HT-29 (cell line): ENCODE measurements at places on chromosomes 1 and 21. TPM values are rescaled to one million over a fixed set of nuclear protein-coding genes. Genes with fewer than 3 reads are reported as not detected.
A peak's percentile ranks its signal among the peaks of the same experiment; 100 is the strongest.

DNA sequence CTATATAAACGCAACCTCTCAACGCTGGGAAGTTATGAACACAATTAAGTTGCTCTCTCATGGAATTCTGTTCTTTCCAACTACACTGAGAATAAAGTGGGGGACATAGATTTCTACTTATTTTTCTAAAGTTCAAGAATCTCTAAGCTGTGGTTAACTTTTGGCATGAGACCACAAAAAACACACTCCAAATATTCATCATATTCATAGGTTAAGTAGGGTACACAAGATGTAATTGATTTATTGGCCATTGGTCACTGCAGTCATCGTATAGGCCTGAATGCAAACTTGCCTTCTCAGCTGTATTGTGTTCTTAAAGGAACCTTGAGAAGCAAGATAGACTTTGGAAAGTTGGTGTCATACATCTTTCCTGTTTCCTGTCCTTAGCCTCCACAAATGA lies 40.3 kb downstream of the PRRX1 start:
- no peak for DNase-seq

PATJ gene
- total RNA-seq: 28.3 and 33.8 TPM in 2 replicates

DNA sequence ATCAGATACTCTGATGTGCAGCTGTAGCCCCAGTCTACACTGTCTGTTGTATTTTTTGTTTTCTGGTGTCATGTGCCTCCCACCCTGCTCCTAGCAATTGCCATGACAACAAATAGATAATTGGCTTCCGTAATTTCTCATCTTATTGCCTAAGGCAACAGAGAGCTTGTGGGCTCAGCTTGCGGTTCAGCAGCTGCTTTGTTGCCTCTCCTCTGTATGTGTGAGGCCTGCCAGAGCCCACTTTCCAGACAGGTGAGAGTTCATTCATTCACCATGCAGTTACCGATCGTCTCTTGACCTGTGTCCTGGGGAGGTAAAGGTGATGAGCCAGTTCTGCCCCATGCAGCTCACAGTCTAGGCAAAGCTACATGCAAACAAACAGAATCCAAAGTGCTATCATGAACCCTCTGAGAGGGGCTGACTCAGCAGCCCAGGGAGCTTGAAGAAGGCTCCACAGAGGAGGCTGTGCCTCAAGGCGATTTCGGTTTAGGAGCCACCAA lies 11.9 kb downstream of the LGALS8 start:
- DNase-seq: no peak

- DNase-seq: no peak
Observed at GRCh38 chr21:29121759-29122158, 8.7 kb upstream of the MAP3K7CL start.

OTUD7B gene
- total RNA-seq: 5.9 and 6.2 TPM in 2 replicates

CLCA1 gene
- total RNA-seq: not detected in 2 replicates

DNA sequence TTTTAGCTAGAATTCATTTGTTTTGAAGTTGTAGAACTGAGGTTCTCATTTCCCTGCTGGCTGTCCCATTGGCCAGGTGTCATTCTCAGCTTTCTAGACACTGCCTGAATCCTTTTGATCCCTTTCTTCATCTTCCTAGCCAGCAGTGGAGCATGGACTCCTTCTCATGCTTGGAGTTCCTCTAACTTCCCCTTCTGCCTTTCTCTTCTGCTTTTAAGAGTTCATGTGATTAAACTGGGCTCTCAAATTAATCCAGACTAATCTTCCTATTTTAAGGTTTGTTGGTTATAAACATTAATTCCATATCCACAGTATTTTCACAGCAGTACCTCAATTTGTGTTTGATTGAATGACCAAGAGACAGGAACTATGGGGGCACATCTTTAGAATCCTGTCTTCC lies 52.3 kb downstream of the ADAMTS5 start:
- DNase-seq: no peak

CYP4X1 gene
- total RNA-seq: not detected in 2 replicates

NTMT2 gene
- not detected in 2 replicates for total RNA-seq

SERPINC1 gene
- total RNA-seq: not detected in 2 replicates

DNA sequence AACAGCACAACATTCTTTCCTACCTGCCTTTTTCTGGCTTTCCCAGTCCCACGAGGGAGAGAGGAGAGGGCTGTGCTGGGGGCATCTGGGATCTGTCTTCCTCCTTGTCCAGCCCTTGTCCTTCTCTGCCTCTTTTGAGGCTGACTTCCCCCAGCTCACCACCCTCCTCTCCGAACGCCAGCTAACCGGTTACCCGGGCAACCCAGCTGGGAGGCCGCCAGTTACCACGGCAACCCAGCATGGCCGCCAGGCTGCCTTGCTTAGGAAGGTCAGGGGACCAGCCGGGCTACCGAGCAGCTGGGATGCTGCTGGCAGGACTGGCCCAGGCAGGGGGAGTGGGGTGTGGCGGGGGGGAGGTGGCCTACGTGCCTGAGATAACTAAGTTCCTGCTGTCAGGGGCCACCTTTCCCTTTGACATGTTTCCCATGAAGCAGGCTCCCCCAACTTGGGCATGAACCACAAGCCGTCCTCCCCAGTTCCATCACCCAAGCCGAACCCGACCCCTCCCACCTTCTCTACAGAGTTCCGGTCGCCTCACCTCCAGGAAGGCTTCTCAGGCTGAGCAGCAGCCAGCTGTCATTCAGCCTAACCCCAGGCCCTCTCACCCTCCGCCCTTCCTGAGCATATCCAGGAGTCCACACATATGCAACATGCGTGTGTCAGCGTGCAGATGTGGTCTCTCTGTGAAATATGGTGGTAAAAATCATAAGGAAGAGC lies 8.7 kb downstream of the PLEKHA6 start:
- DNase-seq: no peak

GRCh38 chr1:182122913-182123260 lies 61.4 kb upstream of the ZNF648 start:
- no peak for DNase-seq

GRCh38 chr1:213374369-213374768 lies 323.3 kb downstream of the RPS6KC1 start:
- peak; percentile 72 for DNase-seq

- DNase-seq: no peak
Observed at GRCh38 chr1:54398963-54399528, 7.1 kb downstream of the SSBP3 start.

GRCh38 chr1:26779098-26779668 lies 8.6 kb upstream of the PIGV start:
- DNase-seq: no peak

DNA sequence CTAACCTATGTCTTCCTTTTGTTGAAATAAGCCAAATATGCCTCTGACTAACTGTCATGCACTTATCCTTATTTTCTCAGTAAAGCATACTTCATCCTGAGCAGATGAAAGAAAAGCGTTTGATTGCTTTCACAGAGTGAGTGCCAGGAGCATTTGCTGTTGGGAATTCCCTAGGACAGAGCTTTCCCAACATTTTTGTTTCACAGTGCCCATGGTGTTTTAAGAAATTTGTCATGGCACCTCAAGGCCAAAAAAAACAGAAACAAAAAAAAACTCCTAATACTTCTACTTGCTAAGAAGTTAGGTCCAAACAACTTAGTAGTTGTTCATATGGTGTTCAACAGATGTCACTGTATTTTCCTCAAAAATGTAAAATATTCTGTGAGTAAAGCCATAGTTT lies 120.8 kb upstream of the BMP8A start:
- no peak for DNase-seq

DNA sequence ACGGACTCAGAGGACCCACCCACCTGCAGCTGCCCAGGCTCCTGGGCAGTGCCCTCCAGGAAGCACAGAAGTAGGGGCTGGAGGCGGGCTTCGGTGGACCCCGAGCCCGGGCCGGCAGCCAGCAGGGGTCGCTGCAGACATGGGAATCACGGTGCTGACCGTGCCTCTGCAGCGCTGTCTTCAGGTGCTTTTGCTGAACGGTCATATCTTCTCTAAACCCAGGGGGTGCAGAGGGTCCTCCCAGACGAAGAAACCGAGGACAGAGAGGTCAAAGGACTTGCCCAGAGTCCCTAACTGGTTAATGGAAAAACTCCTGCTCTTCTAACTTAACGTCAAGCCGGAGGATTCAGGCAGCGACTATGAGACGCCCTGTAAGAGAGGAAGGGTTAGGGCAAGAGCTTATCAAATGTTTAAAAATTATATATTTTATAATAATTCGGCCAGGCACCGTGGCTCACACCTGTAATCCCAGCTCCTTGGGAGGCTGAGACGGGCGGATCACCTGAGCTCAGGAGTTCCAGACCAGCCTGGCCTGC lies 21.5 kb upstream of the LEFTY2 start:
- no peak for DNase-seq

DNA sequence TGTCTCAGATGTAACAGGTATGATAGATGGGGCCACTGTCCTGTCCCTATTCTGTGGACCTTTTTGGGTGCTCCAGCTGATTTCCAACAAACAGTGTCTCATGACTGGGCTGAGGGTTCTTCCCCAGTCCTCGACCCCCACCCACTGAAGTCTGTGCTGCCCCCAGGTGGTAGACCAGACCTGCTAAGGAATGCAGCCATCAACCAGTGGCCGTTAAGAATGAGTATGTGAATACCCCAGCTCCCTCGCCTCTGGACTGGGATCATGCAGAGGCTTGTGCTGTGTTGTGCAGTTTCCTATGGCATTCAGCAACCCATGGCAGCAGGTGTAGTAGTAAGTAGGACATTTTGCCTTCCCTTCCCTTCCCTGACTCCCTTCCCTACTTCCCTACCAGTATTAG lies 183.1 kb upstream of the KAZN start:
- DNase-seq: no peak

DNA sequence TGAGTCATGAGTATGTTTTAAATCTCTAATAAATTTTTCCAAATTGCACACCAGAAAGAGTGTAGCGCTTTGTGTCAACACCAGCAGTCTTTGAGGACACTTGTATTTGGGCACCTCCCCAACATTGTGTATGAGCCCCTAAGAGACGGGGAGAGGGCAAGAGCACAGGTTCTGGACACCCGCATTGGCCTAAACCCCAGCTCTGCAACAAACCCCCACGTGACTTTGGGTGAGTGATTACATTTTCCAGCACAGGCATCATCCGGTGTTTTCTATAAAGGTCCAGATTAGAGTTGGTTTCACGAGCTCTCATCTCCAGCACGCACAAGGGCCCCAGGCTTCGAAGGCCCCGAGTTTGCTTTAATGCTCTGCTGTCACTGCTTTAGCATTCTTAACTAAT lies 66.3 kb upstream of the SLC45A1 start:
- DNase-seq: no peak

DNA sequence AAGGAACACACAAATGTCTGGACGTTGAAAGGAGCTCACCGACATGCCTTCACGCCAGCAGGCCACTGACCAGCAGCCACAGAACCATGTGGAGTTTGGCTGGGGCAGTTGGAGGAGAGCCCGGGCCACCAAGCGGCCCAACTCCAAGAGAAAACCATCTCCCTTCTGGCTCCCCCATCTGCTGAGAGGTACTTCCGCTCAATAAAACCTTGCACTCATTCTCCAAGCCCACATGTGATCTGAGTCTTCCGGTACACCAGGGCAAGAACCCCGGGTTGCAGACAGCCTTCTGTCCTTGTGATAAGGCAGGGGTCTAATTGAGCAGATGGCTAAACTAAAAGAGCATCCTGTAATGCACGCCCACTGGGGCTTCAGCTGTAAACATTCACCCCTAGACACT lies 24.4 kb downstream of the RGS4 start:
- no peak for DNase-seq

GRCh38 chr1:159959451-159959850 lies 5.4 kb upstream of the SLAMF9 start:
- DNase-seq: peak; percentile 51

KRTAP21-2 gene
- not detected in 2 replicates for total RNA-seq

DNA sequence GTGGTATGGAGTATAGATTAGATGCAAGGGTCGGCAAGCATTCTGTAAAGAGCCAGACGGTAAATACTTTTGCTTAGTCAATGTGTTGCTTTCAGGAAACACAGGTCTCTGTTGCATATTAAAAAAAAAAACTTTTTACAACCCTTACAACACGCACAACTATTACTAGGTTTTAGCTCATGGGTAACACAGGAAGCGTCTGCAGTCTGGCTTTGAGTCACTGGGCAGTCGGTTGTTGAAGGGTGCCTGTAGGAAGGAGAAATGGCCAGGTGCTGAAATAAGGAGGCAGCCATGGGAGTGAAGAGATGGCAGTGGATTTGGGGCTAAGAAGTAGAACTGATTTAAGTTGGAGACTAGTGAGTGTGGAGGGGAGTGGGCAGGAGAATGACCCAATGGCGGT lies 192.1 kb downstream of the KCNJ6 start:
- DNase-seq: no peak

DNA sequence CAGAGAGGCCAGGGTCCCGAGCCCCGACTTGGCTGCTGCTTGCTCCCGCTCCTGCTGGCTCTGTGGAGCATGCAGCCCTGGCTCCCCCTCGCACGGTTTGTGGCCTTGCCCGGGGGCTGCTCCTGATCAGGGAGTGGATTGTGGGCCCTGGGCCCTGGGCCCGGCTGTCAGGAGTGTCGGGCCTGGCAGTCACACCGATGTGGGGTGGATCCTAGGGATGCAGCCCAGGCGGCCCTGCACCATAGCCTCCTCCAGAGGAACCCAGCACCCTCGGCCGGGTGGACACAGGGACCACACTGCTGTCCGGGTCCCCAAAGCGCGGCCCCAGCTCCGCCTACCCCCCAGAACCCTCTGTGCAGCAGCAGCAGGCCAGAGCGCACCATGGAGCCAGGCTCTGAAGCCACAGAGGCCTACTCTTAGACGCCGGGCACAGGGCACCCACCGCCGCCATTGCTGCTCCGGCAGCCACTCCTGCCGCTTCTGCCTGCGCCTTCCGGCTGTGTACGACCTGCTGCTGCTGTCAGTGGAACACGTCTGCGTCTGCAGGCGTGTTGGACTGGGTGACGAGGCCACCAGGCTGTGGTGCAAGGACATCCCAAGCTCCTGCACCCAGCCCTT lies 9.4 kb downstream of the SLX9 start:
- DNase-seq: no peak

- DNase-seq: no peak
Observed at GRCh38 chr1:98502937-98503336, 158.6 kb upstream of the SNX7 start.

GRCh38 chr21:29078869-29079767 lies 5.7 kb upstream of the CCT8 start:
- DNase-seq: peak; percentile 49

GRCh38 chr1:47629201-47629600 lies 191.4 kb downstream of the FOXD2 start:
- DNase-seq: no peak

GRCh38 chr21:37370152-37371040 lies 3.8 kb downstream of the DYRK1A start:
- DNase-seq: no peak

DNA sequence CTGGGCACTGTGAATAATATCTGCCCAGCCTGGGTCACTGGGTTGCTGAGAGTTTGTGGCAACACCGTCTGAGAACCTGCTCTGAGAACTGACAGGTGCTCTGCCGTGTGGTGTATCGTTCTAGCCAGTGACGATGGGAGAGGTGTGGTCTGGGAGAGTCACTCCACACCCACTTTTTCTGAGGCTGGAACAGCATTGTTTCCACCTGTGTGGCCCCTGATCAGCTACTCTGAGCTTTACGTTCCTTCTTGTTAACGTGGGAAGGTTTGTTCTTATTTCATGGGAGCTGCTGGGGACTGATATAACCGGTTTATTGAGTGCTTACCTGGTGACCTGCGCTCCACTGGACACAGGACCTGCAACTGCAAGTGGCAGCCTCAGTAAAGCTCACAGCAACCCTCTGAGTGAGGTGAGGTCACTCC lies 34.8 kb upstream of the TENT5C start:
- DNase-seq: peak; percentile 84
